ENCODE measurements at places on chromosomes 2 and 18.

DNA sequence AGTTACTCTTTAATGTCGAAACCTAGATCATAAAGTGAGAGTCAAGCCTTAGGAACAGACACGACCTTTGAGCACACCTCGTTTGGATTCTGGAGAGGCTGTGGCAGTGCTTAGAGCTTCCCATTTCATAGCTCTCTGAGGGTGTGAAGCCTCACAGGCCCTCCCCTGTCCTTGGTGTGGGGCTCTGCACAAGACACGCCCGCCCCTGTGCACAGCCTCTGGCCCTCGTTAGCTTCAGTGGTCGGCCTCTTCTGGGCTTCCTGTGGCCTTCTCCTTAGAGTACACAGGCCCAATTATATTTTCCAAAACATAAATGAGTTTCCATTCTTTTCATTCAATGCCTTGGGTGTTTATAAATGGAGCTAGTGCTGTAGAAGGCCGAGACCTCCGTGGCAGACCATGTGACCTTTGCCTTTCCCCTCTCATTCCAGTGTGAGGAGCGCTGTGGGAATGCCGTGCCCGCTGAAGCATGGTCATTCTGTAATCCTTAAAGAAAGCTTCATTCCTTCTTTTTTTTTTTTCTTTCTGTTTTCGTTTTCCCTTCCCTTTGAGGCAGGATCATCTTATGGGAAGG lies 208.6 kb downstream of the DCDC2C start:
- DNase-seq: no peak

DNA sequence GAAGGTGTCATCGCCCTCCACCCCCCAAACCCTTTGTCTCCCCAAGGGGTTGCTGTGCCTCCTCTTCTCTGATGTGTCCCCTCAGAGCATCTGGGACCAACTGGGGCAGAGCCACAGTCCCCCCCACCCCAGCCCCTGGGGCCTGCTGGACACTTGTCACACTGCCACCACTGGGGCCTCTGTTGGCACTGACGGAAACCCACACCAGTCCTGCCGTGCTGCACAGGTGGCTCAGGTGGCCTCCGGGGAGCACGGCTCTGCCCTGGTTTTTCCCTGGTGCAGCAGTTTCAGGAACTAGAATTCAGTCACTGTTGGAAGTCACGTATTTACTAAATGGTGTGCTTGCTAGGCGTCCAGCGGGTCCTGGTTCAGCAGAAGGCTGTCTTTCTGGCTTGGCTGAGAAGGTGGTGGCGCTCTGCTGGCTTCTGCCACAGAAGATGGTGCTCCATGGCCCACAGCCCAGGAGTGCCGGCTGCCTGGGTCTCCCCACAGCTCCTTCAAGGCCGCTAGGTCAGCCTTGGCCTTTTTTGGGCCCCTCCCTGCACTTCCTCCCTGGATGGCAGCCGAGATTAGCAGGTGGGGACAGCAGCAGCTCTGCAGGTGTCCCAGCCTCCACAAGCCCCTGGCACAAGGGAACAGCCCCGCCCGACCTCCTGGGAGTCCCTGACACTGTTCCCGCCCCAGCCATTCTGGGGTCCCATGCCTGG lies 18.6 kb upstream of the KLHL30 start:
- DNase-seq: no peak

- no peak for DNase-seq
Observed at GRCh38 chr2:66508484-66509071, 73.7 kb downstream of the MEIS1 start.

- no peak for DNase-seq
Observed at GRCh38 chr2:216804357-216805350, 55.2 kb downstream of the TNP1 start.

- no peak for DNase-seq
Observed at GRCh38 chr2:188452084-188452483, 160.4 kb downstream of the GULP1 start.

DNA sequence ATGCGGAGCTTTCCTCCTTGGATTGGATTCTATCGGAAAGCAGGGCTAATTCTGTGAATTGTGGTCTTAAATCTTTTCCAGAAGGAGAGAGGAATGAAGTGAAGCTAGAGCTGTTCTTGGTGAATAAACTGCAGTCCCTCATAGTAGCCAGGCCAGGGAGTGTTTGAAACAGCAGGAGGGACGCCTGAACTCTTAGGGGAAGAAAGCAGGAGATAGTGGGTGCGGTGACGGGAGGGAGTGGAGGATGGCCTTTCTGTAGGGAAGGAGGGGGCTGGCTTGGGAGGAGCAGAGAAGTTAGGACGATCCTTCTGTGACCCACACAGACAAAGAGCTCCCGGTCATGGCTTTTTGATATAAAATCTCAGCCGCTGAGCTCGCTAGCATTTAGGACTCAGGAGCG lies 47.5 kb upstream of the KCNF1 start:
- DNase-seq: no peak

DNA sequence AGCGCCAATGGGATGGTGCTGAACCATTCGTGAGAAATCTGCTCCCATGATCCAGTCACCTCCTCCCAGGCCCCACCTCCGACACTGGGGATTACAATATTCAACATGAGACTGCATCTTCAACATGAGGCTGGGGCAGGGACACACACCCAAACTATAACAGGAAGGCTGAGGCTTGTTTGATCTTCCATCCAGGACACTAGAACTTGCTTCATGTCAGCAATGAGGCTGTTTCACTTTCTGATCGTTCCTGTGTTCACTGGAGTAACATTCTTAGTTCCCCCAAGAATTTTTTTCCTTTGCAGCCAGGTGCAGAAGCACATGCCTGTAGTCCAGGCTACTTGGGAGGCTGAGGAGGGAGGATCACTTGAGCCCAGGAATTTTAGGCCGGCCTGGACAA lies 30.8 kb upstream of the SOX11 start:
- no peak for DNase-seq

GRCh38 chr2:236861196-236861875 lies 224.4 kb upstream of the COPS8 start:
- no peak for DNase-seq

DNA sequence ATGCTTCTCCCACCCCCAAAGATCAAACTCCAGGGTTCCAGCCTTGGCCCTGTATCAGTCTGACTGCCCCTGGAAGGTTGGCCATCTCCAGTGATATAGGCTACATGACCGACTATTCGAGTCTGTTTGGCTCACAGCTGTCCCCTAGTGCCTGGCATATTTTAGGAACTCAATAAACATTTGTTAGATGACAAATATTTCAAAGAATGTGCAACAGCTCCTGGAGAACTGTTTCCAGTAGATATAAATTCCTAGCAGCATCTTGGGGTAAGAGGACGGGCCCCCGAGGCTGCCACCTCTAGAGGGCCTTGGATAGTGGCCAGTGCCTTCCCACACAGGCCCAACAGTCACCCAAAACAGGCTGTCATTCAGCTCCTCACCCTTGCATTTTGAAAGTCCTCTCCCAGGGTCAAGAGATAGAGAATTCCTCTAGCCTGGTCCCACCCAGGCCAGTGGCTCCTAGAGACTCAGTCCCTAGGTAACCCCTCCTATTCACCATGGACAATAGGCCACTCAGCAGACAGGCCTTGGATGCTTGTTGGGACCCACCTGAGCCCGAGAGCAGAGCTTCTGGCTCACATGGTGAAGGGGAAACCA lies 45.1 kb upstream of the ATP6V1B1 start:
- DNase-seq: no peak

DNA sequence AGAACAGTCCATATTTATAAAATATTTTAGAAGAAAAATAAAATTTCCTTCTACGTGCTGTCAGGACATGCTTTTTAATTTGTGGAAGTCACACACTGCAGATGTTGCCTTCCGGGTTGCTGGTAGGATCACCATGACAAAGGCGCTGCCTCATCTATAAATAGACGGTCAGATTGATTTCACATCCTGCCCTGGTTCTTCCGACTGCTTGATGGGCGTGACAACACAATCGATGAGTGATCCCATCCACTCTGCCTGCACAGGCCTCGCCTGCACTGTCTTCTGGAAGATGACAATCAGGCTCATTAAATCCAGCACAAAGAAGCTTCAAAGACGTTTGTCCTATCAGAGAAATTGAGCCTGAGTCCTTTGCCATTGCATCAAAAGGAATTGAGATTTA lies 318.9 kb upstream of the TRIB2 start:
- no peak for DNase-seq

DNA sequence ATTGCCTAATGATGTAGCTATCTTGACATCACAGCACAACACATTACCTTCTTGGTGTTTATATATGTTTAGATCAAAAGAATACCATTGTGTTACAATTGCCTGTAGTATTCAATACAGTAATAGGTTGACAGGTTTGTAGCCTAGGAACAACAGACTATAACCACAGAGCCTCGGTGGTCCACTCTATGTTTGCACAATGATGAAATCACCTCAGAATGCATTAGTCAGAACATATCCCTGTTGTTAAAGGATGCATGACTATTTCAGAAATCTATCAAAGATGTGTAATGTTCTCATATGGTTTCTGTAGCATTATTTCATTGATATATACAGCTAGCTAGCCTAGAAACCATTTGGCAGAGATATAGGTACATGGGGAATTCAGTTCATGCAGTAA lies 8.9 kb downstream of the METTL5 start:
- no peak for DNase-seq

- no peak for DNase-seq
Observed at GRCh38 chr2:2662847-2663356, 331.8 kb upstream of the MYT1L start.

DNA sequence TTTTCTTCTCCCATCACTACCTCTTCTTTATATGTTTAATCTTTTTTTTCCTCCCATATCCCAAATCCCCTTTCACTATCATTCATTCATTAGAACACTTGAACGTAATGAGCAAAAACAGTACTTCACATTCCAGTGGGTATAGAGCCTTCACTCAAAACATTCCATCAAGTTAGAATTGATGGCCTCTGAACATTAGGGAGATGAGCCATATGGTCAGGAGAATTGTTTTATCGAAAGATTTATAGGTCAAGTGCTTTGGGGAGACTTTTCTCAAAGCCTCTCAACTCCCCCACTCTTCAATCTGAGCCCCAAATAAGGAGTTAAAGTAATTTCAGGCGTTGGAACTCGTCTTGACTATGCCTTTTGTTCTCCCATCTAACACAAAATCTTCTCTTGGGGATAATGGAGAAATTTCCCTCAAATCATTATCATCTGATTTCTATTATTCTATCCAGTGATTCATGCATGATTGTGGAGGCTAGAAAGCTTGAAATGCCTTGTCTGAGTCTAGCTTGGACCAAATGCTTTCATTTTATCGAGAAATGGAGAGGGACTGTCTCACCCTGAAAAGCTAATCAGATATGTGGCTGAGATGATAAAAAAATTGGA lies 79.2 kb downstream of the KIAA2012 start:
- DNase-seq: no peak

- DNase-seq: no peak
Observed at GRCh38 chr2:33588232-33588631, 10.9 kb downstream of the FAM98A start.

DNA sequence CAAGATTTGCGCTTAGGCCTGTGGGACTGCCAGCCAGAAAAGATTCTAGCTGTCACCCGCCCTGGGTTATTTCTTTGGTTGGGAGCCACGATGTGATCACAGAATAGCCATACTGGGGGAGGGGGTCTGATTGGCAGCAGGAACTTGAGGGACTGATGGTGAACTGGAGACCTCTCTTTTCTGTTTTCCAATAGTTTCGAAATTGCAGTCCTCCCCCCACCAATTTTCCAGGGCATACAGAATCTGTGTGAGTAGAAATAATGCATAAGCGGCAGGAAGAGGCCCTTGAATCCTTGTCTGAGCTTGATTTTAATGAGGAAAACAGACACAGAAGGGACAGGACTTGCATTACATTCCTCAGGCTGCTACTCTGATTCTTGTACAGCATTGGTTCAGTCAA lies 2.2 kb upstream of the POLR2D start:
- peak; percentile 22 for DNase-seq

DNA sequence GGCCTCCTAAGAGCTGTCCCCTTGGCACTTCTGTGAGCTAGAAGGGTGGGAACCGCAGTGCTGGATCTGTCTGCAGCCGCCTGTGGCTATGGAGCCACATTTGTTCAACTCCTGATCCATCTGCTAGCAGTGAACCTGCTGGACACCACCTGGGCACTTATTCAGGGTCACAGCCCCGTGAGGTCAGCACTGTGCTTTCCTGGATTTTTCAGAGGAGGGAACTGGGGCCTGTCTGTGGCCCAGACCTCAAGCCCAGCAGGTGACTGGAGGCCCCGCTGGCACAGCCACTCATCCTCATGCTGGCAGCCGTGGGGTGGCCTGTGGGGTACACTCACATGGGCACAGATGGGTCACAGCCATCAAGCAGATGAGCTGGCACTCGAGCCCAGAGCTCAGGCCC lies 155.3 kb downstream of the TFCP2L1 start:
- no peak for DNase-seq

GRCh38 chr18:46891742-46892214 lies 25.5 kb downstream of the PIAS2 start:
- no peak for DNase-seq

- no peak for DNase-seq
Observed at GRCh38 chr2:128280901-128281321, 37.8 kb downstream of the HS6ST1 start.

DNA sequence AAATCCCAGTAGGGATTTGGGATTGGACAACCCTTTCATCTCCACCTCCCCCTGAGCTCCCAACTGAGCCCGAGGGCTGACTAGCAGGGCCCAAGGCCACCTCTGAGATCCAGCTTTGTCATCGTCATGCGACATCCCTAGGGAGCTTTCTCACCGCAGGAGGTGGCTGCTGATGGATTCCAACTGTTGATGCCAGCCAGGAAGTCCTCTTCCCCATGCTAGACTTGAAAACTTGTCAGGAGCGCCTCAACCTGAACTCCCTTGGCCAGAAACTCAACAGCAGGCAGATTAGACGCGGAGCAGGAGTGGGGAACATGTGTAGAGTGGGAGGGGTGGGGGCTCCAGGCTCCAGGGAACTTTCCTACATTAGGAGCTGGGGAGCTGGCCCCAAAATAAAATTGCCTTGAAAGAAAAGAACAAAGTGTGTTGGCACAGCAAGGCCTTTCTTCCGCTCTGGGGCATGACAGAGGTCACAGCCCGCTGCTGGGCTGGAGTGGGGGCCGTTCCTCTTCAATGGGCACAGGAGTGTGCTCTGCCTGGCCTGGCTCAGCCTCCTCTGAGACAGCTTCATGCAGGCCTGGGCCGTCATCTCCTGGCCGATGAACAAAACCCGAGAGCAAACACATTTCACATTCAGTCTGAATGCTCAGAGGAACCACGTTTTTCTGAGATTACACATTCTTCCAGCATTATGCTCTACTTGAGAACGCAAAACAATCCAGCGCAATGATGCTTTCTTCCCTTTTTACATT lies 34.5 kb downstream of the EMILIN2 start:
- DNase-seq: no peak

All from right lung (tissue), 10 donors.